ENCODE measurements at places on chromosomes 3 and 15.

DNA sequence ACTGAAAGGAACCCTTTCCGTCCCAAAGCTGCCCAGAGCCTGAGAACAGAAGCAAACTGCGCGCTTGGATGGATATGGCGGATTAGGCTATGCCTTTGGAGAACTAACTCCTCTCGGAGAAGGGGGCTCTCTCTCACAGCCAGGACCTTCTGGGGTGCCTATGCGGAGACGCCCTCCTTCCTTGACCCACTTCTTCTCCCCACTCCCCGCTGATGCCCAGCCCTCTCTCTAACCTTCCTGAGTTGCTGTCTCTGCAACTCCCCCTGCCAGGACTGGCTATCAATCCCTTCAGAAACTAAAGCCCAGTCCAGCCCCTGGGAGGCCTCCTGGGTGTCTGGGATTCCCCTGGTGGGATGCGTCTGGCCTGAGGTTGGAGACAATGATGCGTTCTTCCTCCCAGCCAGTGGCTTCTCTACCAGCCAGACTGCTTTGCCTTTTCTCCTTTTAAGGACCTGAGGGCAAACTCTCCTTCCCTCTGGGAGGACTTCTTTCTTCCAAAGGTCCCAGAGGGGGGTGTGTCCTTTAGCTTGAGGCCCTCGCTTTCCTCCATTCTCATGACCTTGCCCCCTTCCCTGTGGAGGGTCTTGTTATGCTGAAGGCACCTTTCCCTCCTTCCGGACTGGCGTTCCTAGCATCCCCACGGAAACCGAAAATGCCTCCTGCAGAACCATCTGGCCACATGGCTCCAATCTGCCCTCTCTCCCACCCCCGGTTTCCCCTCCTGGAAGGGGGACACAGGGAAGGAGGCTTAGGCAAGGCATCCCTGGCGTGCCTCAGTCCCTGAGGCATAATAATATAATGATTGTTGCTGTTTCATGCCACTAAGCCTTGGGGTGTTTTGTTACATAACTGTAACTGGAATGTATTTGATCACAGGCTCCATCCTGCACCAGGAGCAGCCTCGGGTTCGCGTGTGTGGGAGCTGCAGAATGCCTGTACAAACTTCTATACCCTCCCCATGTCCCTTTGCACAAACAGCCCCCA, 63.4 kb upstream of the C15orf39 start:
- no peak for DNase-seq

- DNase-seq = no peak
Observed at GRCh38 chr3:86828751-86829150, 162.2 kb downstream of the VGLL3 start.

GRCh38 chr15:43552986-43553385, 35.6 kb downstream of the MAP1A start:
- no peak for DNase-seq

GRCh38 chr3:176683382-176683781, 513.9 kb downstream of the TBL1XR1 start:
- DNase-seq = no peak
